GM04504 (cell line): ENCODE measurements at places on chromosomes 4 and X.

GRCh38 chrX:17922303-17922702, 61.2 kb upstream of the RAI2 start:
- no peak for DNase-seq

- no peak for DNase-seq
Observed at GRCh38 chr4:67604749-67605148, 46.2 kb downstream of the STAP1 start.

- DNase-seq, result no peak
Observed at GRCh38 chr4:185456131-185456530, 15.4 kb downstream of the CCDC110 start.

GRCh38 chrX:110532581-110532931, 173.9 kb downstream of the RTL9 start:
- DNase-seq, result no peak

DNA sequence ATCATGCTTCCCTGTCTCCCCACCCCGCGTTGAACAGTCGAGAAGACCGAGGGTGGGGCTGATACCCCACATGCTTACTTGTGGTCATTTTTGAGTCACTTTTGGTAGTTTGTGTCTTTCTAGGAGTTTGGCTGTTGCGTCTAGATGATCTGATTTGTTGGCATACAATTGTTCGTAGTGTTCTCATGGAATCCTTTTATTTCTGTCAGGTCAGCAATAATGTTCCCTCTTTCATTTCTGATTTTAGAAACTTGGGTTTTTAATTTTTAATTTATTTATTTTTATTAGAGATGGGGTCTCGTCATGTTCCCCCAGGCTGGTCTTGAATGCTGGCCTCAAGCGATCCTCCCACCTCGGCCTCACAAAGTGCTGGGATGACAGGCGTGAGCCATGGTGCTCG, 30.9 kb downstream of the SH3TC1 start:
- no peak for DNase-seq
